ENCODE measurements at places on chromosomes 5 and 9.

DNA sequence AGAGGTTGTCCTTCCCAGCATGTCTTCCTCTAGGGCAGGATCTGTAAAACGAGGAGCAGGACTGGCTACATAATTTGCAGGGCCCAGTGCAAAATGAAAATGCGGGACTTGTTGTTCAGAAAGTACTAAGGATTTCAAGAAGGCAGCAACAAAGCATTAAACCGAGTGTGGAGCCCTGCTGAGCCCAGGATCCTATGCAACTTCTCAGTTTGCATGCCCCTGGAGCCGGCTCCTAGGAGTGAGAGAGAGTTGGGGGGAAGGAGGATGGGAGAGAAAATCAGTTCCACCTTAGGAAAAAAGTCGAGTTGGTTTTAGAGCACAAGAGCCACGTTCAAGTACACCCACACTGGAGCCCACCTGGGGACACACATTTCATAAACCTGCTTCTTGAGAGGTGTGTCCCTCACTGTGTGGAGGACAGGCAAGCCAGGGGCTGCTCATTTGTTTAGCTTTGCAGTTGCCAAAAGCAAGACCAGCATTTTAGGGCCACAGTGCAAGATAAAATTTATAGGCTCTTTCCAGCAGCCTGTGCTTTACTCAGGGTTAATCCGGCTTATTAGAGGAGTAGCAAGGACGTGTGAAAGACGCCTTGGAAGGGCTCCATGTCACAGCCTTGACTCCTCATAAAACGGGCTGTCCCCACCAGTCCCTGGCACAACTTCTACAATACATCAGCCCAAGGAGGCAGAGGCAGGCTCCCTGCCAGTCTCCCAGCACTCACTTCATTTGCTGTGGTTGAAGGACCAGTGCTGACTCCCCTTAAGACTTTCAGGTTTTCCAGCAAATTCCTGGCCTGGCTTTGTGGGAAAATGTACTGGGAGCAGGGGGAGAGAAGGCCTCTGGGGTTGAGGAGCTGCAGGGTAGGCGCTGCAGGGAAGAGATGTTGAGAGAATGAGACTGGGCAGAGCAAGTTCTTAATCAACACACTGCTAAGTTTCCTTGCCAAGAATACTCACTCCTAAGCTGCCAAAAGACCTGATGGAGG is 159.7 kb upstream of the SEMA6A start:
- no peak for DNase-seq

DNA sequence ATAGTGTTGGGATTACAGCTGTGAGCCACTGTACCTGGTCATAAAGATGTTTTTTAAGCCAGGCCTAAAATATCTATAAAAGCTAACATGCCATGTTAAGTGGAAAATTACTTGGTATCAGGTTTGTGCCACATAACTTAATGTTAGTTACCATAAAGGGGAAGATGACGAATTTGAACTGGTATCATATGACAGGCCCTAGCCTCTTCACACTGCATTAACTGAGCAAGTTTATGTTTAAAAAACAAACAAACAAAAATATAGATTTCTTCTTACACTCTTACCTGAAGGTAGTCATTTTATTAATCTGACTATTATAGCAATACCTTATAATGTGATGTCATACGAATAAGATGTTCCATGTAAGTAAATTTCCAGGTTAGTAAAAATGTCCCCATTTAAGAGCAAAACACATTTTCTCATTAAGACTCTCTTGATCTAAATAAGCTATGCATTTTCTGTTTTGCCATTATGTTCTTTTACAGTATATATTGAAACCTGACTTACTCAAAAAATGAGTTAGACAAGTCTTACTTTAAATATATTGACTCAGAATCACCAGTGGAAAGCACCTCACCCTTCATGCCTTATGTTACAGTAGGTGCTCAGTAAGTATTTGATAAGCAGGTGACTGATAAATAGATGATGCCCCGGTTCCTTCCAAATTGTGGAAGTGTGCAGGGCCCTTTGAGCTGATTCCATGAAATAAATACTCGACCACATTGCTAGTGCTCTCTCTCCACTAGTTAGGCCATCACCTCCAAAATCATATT is 125.4 kb downstream of the CDC42SE2 start:
- DNase-seq: no peak

GRCh38 chr5:112329419-112330090 is 89.5 kb downstream of the EPB41L4A start:
- no peak for DNase-seq

GRCh38 chr9:131807144-131807983 is 67.5 kb upstream of the RAPGEF1 start:
- DNase-seq: no peak

- no peak for DNase-seq
Measured at GRCh38 chr5:132283423-132284043, 10.7 kb upstream of the SLC22A4 start.

Data from Peyer's patch (tissue), 4 donors.